ENCODE measurements at places on chromosomes 13 and 19.

GRCh38 chr13:22235285-22235949 lies 564.5 kb downstream of the FGF9 start:
- DNase-seq = no peak

DNA sequence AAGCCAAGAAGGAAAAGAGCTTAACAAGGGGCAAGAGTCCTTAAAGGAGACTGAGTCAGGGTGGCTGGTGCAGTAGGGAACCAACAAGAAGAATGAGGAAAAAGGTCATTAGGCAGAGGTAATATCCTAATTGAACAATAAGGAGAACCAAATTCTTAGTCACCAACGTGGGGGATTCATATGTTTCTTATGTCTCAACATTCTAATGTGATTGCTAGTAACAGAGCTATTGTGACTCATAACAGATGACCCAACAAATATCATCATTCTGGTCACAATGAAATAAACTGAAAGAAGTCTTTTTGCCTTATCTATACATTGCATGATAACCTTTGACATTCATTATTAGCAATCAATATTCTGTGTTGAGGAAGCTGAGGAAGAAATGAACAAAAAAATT lies 101.6 kb downstream of the RAP2A start:
- DNase-seq = no peak

GRCh38 chr13:37481011-37481884 lies 117.3 kb downstream of the POSTN start:
- no peak for DNase-seq

DNA sequence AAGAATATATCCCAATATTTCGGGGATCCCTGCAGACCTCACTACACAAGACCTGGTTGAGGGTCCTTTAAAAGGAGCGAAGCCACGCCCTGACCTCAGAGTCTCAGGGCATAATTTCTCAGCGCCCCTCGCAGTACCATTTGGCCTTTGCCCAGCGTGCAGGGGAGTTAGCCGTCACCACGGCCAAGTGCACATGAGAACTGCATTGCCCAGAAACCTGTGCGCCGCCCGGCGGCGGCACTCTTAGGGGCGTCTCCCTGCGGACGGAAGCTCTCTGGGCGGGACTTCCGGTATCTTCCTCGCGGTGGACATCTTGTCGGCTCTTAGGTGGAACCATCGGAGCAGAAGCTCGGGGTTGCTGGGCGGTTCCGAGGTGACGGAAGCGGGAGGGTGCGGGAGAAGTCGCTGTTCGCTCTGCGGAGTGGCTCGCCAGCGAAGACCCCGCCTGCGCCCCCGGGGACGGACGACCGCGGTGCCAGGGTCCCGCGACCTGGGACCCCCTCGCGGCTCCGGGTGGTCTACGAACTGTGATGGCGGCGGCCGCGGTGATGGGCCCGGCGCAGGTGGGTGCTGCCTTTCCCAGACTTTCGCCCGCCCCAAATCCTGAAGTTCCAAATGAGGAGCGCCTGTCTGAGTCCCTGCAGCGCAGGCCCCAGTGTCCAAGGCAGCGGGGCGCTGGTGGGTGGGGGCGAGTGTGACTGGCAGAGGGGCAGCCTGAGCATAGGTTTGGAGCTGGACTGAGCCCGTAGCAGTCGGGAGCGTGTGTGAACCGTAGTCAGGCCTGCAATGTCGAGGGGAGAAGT lies at the start of gene ZNF134:
Gene ZNF134, plus strand, starts transcription at position 302 of the 803 bp plus-strand sequence. CDS start 5,227 bp downstream, outside the sequence.
- no peak for DNase-seq

- no peak for DNase-seq
Measured at GRCh38 chr19:15304140-15304705, 28.1 kb downstream of the BRD4 start.

Measured in cerebellar nuclear complex (tissue), 1 donor.